ENCODE measurements at places on chromosomes 13 and 19.

- no peak for DNase-seq
Observed at GRCh38 chr19:54470276-54470887, 2.7 kb downstream of the CDC42EP5 start.

DNA sequence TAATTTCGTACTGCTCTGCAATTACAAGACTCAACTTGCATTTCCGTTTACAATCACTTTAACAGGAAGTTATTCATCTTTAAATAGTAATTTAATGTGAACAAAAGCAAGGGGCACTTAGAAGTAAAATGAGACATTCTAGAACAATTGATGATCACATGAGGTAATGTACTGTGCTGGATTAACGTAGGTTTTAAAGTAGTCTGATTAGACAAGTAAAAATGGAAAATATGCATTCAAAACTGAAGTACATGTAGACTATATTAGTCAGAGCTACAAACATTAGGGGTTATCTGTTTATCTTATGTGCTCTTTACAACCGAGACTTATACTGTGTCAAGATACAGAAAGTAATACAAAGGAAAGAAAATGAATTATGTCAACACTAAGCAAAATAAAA, 1528.0 kb downstream of the SLITRK5 start:
- DNase-seq = no peak

DNA sequence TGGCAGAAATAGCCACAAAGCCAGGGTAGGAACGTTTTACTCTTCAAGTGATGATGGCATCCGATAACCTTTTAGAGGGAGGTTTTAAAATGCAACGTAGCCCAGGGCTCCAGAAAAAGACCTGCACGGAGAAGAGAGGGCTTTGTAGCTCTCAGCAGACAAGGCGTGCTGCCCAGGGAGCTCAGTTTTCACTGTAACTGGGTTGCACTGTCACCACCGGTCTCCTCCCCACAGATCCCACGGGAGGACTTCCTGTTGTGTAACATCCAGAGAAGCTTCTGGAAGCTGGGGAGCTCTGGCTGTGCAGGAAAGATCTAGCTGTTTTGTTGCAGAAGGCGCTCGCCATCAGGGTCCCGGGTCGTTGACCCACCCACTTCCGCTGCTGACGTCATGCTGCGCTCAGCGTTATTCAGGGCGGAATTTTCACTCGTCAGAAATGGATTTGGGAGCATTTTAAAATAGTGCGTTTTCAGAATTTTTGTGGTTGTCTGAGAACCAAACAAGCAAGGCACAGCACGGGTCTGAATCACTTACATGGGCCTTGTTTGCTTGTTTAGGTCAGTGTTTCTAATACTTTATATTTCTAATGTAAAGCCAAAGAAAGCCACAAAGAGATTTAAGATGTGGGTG, 50.8 kb downstream of the ATP11A start:
- peak; percentile 87 for DNase-seq

GRCh38 chr13:28637714-28638355, 21.1 kb upstream of the POMP start:
- no peak for DNase-seq

- DNase-seq = no peak
Observed at GRCh38 chr13:71115301-71115700, 751.7 kb downstream of the DACH1 start.

DNA sequence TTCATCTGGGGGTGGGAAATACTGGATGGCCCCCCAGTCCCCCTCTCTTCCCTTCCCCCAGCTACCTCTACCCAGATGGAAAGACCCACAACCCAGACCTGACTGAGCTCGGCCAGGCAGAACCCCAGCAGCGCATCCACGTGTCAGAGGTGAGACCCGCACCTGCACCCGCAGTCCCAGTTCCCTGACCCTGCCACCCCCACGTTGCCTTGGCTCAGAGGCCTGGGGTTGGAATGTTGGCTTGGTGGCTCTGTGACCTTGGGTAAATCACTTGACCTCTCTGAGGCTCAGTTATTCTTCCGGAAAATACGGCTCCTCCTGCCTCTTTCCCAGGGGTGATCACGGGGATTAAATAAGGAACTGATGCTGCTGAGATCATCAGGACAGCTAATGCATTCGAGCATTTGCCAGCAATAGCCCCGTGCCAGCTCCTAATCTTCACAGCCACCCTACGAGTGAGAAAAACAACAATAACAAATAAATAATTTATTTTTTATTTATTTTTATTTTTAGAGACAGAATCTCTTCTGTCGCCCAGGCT, 12.3 kb downstream of the CBLC start:
- no peak for DNase-seq

DNA sequence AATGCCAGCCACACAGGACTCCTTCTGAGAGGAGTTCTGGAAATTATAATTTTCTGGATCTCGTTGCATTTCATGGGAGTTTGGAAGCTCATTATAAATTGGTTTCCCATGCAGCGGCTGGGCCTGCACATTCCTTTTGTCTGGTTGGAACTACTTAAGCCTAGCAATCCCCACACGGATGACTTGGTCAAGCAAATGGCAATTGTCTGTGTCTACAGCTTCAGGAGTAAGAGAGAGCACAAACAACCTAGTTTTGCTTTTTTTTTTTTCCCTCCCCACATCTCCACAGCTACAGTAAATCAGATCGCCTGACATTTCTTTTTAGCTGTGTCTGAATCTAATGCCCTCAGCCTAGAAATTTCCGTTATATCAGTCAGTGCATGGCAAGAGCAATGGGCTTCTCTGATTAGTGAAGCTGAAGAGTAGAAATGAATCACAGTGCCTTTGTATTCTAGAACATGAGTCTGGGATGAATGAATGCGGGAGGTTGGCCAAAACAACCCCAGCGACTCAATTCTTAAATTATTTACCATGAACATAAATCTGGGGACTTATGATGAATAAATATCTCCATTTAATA, 15.1 kb downstream of the PCDH8 start:
- no peak for DNase-seq

- DNase-seq = no peak
Observed at GRCh38 chr19:5586300-5587070, 18.7 kb upstream of the TINCR start.

DNA sequence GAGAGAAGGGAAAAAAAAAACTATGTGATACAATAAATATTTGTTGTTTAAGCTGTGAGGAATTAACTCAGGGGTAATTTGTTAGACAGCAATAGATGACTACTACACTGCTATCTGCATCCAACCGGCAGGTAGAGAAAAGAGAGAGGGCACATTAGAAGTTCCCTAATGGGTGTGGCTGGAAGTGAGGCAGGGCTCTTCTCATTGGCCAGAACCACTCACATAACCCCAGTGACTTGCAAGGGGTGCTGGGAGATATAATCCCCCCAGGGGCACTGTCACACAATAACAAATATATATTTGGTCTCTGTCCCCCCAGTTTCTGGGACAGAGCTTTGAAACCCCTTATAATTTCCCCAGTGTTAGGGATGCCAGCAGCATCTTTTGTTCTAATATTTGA, 24.3 kb downstream of the FGF21 start:
- no peak for DNase-seq

DNA sequence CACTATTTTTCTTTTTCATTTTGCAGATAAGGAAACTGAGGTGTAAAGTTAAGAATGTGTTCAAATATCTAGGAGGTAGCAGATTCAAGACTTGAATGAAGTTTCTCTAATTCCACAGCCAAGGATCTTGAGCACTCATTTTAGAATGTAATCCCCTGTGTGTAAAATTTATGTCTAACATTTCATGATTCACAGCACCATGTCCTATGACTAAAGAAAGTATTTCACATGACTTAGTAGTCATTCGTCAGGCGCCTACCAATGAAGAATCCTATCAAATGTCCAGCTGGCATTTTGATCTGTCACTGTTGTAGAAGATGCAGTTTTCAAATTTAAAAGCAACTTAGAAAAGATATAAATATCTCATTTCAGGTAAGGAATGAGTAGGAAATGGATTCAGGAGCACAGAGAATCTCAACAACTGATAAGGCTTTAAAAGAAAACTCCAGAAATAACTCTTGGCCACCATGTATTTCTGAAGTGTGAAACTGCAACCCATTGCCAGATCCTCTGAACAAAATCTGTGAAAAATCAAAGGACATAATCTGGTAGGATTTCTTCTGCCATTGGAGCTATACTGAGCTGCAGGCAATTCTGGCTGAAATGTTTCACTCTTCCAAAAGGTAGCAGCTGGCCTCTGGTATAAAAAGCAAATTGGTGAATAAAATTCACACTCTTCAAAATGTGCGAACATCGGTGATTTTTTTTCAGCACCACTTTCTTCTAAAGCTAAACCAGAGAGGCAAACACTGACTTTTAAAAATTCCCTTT, 92.2 kb downstream of the DCLK1 start:
- peak; percentile 5 for DNase-seq

- no peak for DNase-seq
Observed at GRCh38 chr19:23906835-23907234, 7.9 kb upstream of the ZNF726 start.

GRCh38 chr19:55536366-55536765, 567 bp downstream of the SBK2 start:
- no peak for DNase-seq

DNA sequence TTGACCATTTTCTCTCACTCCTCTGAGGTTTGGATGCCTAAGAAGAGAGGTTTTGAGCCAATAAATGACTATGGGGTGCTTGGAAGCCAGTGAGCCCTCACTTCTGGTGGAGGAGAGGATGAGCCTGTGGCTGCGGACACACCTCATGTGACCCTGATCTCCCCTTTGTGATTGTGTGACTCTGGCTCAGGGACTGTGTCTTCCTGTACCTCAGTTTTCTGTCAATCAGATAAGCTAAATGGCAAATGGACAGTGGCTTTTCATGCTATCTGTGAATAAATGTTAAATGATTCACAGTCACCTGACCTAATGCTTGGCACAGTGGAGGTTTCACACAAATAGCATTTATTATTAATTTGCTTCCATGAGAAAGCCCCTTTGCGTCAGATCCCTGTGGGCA, 2.7 kb downstream of the PSG8 start:
- DNase-seq = no peak

DNA sequence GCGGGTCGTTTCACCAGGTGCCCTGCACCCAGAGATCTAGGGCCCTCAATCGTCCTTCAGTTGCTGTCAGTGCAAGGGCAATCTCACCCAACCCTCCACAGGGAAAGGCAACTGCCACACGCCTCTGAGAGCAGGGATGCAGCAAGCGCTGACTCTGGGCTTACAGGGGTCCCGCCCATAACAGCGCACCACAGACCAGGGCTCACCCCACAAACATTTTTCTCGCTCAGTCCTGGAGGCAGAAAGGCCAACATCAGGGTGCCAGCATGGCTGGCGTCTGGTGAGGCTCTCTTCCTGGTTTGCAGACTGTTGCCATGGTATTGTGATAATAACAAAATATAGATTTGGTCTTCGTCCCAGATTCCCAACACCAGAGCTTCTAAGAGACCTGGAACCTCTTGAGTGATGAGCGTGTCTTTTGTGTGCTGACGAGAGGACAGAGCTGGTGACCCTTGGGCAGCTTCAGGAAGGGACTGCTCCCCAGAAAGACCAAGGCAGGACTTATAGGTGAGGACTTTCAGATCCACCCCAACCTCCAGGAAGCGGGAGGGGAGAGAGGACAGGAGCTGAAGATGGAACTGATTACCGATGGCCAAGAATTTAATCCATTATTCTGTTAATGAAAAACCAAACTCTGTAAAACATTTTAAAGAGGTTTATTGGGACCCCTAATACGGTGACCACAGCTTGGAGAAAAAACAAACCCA, 51.3 kb downstream of the C13orf46 start:
- peak; percentile 32 for DNase-seq

DNA sequence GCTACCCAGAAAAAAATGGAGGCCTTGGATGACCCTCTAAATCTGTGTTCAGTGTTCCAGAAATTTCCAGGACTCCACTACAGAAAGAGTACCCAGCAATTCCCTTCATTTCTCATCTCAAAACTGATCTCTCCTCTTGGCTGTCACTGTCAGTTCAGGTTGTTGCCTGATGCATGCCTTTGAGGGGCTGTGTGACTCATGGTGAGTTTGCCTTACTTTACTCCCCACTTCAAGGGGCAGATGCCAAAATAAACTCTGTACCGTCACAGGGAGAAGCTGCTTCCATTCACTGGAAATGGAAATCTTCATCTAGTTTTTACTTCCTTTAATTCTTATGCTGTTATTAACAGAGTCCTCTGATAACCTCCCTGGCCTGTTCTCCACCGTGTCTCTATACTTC, 1075.0 kb downstream of the DIAPH3 start:
- DNase-seq = no peak

GRCh38 chr13:21061029-21061763, at the start of gene LATS2:
Gene LATS2 (minus strand): TSS chr13:21061586. CDS start chr13:21046026, 15,560 bp downstream.
- peak; percentile 95 for DNase-seq

DNA sequence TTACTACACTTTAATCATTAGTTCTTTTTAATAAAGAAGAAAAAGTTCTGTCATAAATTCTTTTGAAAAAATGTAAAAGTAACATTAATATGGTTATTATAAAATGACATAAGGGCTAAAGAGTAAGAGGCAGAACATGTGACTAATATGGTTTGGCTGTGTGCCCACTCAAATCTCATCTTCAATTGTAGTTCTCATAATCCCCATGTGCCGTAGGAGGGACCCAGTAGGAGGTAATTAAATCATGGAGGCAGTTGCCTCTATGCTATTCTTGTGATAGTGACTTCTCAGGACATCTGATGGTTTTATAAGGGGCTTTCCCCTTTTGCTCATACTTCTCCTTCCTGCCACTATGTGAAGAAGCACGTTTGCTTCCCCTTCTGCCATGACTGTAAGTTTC, 104.5 kb downstream of the UGGT2 start:
- DNase-seq = no peak

GRCh38 chr13:98476538-98476966, 100.4 kb downstream of the STK24 start:
- DNase-seq = peak; percentile 42

- no peak for DNase-seq
Observed at GRCh38 chr19:38389957-38390924, 1.7 kb downstream of the SPRED3 start.

DNA sequence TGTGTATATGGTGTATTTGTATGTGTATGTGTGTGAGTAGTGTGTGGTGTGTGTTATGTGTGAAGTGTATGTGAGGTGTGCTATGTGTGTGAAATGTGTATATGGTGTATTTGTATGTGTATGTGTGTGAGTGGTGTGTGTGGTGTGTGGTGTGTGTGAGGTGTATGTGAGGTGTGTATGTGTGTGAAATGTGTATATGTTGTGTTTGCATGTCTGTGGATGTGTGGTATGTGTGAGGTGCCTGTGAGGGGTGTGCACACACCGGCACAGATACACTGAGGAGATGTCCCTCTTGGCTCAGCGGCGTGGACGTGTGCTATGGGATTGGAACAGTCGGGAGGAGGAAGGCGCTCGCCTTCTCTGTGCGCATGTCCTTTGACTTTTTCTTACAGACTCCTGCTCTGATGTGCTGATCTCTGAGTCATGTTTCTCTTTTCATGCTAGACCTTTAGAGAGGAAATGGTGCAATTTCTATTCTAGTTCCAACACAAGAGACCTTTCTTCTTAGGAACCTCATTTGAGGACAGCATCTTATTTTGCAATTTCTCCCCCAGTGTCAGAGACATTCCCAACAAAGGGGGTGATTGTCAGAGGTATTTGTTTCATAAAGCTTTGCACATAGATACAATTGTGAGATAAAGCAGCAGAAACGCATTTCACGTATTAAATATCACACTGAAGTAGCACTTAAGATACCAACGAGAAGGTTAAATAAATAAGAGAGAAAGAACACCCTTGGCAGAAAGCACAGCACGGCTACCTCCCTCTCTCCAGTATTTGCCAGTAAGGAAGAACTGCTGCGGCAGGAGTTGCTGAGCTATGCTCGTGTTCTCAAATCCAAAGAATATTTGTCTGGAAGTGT, 11.3 kb upstream of the TNFRSF19 start:
- peak; percentile 81 for DNase-seq

- peak; percentile 36 for DNase-seq
Observed at GRCh38 chr13:22278336-22278929, 607.6 kb downstream of the FGF9 start.

All from umbilical cord (tissue), 2 donors.